ENCODE measurements at places on chromosomes 1 and 21.
A peak's percentile ranks its signal among the peaks of the same experiment; 100 is the strongest.

DNA sequence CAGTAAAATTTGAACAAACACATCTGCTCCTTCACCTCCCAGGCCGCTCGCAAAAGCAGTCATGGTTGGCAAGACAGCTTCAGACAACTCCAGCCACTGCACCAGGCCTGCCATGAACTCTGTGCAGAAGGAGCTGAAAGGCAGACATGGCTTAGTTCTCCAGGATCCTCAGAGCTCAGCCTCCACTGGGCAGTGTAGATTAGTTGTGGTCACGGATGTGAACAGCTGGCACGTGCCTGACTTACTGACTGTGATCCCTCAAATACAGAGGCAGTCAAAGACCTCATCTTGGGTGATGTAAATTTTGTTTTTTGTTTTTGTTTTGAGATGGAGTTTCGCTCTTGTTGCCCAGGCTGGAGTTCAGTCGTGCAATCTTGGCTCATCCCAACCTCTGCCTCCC, 28.4 kb downstream of the TMCO4 start:
- no peak for DNase-seq

DNA sequence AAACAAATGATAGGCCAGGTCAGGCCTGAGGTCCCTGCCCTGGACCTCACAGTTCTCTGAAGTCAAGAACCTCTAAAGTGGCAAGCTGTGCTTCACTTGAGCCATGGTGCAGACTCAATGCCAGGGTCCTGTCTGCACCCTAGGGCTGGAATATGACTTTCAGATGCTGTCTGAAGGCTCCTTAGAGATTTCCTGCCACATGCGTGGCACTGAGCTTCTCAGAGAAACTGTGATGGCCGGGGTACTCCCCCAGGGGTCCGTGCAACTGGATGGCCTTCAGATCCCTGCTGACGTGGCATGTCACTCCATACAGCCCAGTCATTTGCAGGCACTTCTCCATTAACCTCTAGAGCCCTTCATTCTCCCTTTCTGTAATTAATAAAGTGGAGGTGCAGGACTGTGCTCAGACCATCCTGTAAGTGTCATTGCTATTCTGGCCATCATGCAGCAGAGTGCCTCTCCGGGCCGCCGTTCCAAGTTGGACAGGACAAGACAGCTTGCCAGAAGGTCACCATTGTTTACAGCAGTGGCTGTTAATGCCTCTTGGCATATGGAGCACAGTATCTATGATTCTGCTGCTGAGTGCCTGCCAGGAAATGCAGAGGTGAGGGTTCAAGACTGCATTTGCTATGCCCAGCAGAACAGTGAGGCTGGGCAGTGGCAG, 205.1 kb upstream of the COA6 start:
- no peak for DNase-seq

- no peak for DNase-seq
These were observed 142.9 kb downstream of the ROR1 start for GRCh38 chr1:63916485-63917360.

DNA sequence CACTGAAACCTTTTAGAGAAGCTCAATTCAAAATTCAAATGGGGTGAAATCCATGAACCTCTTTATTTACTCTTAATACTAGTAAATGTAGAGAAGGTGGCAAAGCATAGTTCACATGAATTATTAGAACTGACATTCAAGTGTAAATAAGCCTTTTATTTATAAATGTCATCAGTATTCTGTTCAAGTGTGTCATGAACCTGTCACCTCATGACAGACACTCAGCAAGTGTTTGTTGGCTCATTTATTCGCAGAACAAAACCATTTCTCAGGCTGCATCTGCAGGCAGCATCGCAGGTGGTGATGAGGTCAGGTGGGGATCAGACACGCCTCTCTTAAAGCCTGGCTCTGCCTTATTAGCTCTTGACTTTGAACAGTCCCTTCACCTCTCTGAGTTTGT, 116.6 kb downstream of the SETD4 start:
- no peak for DNase-seq

- no peak for DNase-seq
These were observed 5.7 kb upstream of the TMEM167B start for GRCh38 chr1:109084563-109085517.

GRCh38 chr1:243254233-243254926, 701 bp downstream of the CEP170 start:
- peak; percentile 83 for DNase-seq
